Kidney epithelial cell (primary cell): ENCODE measurements at places on chromosomes 16 and 17. TPM values are rescaled to one million over a fixed set of nuclear protein-coding genes. Genes with fewer than 3 reads are reported as not detected.

- DNase-seq = no peak
Observed at GRCh38 chr17:80481284-80482057, 5.1 kb upstream of the NPTX1 start.

Gene SPNS3
- total RNA-seq = 0.58 and 0.89 TPM in 2 replicates

- DNase-seq = no peak
Observed at GRCh38 chr16:2719328-2720063, 528 bp downstream of the PRSS27 start.

DNA sequence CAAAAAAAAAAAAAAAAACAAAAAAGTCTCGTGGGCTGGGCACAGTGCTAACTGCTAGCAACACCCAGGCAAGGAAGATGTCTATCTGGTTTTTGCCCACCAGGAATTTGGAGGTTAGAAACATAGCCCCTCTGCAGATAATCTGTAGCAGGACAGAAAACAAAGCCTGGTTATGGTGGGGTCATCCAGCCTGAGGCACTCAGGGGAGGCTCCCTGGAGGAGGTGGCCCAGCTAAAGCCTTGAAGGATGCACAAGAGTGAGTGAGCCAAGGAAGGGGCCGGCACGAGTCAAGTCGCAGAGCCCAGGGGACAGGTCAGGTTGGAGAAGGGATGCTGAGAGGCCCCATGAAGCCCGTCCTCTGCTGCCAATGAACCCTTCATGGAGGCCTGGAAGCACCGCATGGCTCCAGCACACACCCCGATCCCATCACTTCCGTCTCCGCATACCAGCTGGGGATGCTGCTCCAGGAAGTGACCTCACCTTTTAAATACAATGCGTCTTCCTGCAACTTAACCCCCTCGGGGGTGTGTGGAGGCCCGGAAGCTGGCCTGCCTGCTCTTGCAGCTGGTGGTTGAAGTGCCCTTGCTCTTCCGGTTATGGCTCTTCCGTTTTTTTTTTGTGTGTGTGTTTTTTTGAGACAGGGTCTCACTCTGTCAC, 86.5 kb downstream of the ENGASE start:
- DNase-seq = no peak

GRCh38 chr16:71600822-71601221, 23.9 kb upstream of the TAT start:
- no peak for DNase-seq

DNA sequence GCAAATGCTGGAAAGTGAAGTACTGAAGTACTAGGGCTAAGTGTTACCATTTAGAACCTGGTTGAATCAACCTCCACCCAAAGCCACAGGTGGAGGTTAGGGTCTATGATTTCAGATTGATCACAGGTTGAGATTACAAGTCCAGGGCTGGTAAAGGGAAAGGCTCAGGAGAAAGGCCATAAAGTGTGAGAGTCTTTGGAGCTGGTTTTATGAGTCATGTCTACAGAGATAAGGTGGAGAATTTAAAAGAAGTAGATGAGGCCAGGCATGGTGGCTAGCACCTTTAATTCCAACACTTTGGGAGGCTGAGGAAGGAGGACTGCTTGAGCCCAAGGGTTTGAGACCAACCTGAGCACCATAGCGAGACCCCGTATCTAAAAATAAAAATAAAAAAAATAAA, 221.7 kb upstream of the CDH11 start:
- no peak for DNase-seq

Gene P2RX1
- total RNA-seq = not detected in 2 replicates

Gene PITPNM3
- total RNA-seq = 1.6 and 2.2 TPM in 2 replicates

DNA sequence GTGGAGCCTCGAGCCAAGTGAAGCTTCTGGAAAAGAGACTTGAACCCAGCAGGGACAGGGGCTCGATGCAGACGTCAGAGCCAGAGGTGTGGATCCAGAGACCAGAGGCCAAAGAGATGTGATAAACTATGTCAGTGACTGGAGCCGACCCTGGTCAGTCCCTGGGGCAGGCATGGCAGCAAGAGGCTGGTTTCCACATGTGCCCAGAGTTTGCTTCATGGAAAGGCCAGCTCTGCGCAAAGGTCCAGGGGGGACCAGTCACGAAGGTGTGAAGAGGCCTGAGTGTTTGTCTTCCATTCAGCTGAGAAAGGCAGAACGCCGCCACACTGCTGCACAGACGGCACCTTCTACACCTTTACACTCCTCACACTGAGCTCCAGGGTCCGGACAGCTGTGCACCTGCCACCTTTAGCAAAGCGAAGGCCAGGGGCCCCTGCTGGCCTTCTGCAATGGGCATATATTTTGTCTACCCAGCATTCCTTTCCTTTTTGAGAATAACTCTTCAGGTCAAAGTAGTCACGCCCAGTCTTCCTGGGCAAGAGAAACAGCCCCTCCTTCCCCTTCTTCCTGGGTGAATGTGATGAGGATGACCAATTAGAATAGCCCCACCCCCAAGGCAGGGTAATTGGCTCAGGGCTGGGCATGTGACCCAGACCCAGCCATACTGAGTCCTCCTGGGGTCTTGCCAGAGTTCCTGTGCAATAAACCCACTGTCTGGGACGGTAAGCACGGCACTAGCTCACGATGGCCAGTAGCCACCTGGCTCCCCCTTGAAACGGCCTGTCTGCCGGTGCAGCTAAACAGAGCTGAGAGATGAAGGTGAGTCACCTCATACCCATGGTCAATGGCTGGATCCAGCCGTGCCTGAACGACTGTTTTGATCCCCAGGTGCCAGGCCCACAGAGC, 2.3 kb upstream of the RPH3AL start:
- DNase-seq = peak; percentile 85

Gene ICAM2
- 11.5 and 12.9 TPM in 2 replicates for total RNA-seq

- DNase-seq = no peak
Observed at GRCh38 chr16:55510185-55510805, 1.4 kb downstream of the LPCAT2 start.

GRCh38 chr16:3401719-3402397, 843 bp downstream of the ZNF174 start:
- no peak for DNase-seq

Gene CMTM4
- 74.3 and 75.2 TPM in 2 replicates for total RNA-seq

Gene TMIGD1
- total RNA-seq = not detected in 2 replicates

DNA sequence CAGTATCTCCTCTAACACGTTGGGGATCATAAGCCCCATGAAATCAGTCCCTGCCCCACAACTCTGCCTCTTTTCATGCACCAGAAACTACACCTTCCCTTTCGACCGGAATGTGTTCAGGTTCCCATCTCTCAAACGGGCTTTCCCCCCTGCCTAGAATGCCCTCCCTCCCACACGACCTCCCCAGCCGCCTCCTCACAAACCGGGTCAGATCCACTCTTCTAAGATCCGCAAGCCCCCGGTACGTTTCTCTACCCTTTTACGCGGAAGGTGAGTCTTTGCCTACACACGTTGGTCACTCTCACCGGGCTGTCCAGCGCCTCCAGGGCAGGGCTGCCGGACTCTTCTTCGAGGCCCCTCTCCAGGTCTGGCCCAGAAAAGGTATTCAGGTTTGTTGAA, 708 bp downstream of the DHX33 start:
- DNase-seq = no peak

DNA sequence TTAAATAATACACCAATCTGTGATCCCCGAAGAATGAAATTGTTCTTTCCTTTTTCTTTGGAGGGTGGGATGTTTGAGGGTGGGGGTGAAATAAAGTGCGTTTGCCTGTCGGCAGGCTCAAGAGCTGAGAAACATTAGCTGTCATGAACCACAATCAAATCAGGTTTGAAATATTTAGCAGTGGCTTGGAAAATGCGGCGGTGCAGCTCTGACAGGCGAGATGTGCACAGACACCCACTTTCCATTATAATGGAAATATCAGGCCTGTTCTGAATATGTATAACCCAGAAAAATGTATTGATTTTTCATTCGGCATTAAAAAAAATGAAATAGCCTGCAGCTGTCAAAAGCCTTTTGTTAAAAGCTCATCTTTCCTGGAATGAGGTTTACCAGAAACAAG, 212.8 kb downstream of the ZFHX3 start:
- DNase-seq = no peak

Gene CTRB2
- not detected in 2 replicates for total RNA-seq

GRCh38 chr17:38942696-38943334, 17.4 kb downstream of the LASP1NB start:
- DNase-seq = no peak

- DNase-seq = no peak
Observed at GRCh38 chr17:61259360-61259759, 140.3 kb upstream of the TBX2 start.

Gene CES5A
- total RNA-seq = not detected in 2 replicates

Gene CTF1
- total RNA-seq = 1.4 and 2.1 TPM in 2 replicates

DNA sequence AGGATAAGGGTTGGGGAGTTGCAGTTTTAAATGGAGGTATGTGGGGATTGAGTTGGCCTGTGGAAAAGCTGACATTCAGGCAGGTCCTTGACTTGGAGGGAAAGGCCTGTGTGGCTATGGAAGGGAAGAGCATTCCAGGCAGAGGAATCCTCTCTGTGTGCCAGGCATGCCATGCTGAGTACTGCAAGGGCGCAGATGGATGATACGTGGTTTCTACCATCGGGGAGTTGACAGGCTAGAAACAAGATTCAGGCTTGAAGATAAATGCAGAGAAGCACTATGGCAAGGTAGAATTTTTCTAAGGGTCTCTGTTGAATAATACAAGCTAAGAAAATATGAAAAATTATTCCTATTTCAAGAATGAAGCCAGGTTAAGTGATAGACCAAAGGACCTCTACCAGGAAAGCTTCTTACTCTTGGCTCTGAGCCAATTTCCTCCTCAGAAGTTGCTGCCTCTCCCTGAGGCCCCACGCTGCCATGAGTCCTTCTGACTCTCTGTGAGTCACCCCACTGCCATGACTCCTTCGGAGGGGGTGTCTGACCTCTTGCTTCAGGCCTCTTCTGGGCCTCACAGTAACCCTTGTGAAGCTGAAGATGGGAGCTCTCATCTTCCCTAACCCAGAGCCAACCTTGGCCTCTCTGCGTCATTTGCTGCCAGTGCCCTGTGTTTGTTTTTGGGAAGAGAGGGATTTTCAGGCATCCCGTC, 75.8 kb downstream of the WNT3 start:
- DNase-seq = peak; percentile 72

- DNase-seq = no peak
Observed at GRCh38 chr17:16569358-16569712, 331 bp upstream of the ZNF287 start.

Gene ATP2A3
- total RNA-seq = 11.1 and 13.3 TPM in 2 replicates

DNA sequence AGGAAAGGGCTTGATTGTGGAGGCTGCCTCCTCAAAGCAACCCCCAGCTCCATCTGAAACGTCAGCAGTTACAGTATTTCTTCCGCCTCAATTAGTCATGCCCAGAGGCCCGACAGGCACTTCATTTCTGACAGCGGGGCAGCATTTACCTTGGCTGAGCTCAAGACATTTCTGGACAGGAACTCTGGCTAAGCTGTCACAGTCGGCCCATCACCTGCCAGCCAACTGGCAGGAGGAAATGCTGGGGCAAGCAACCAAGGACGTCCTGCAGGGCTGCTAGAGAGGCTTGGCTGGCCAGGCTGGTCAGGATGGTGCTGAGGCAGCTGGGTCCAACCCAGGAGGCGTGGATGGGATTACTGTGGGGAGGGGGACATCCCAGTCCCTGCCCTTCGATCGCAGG, 27.8 kb downstream of the PLXDC1 start:
- no peak for DNase-seq

Gene NT5M
- total RNA-seq = 3.8 and 4.9 TPM in 2 replicates

DNA sequence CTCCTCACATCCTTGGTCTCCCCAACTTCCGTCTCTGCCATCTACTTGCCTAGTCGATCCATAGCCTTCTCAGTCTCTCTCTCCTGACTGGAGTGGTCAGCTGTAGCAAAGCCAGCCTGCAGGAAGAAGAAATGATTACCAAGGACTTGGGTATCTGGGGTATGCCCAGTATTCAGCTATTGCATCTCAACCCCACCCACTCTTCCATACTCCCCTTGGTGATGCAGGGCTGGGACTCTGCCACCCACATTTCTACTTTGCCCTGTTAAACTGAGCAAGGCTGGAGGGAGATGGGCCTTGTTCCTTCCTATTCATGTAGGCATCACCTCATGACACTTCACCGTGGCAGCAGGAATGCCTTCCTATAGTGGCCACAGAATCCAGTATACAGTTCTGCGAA, 2.3 kb downstream of the COPRS start:
- no peak for DNase-seq
